ENCODE measurements at places on chromosomes 13 and 19. TPM values are rescaled to one million over a fixed set of nuclear protein-coding genes. Genes with fewer than 3 reads are reported as not detected.

DNA sequence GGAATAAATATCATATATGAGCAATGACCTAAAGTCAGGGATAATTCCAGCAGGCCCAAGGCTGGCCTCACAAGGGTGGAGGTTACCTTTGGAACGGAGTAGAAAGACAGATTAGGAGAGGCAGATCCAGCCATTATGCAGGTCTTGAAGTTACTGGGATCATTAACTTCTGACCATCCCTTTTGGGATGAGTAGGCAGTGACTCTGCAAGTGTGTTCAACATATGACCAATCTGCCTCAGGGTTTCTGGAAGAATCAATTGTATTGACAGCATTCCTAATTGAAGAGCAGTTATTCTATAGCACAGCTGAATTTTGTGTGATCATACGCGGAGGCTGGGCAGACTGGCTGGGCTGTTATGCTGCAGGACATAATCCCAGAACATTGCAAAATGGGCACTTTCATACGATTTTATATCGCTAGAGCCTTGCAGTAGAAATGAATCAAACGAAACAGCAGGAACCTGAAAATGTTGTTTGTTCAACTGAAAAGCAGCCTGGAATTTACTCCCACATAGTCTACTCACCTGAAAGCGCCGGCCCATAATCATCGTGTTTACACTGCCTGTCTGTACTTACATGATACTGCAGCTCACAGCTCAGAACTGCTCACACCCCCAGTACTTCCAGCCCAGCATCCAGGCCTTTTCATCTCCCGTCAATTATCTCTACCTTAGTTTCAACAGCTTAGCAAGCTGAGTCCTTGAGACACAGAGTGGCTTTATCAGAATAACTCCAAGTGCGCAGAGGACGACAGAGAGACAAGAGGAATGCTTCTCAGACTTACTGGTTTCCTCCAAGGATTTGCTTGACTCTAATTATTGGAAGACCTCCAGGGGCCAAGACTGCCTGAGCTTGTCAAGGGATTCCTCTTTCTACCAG, 556.1 kb downstream of the EFNB2 start:
- peak; percentile 37 for DNase-seq

GRCh38 chr13:30600496-30600895, 17.2 kb upstream of the USPL1 start:
- no peak for DNase-seq

GRCh38 chr13:39347926-39348901, 254.8 kb downstream of the LHFPL6 start:
- peak; percentile 2 for DNase-seq

- peak; percentile 61 for DNase-seq
Observed at GRCh38 chr13:20270163-20270865, 38.2 kb upstream of the GJB6 start.

DNA sequence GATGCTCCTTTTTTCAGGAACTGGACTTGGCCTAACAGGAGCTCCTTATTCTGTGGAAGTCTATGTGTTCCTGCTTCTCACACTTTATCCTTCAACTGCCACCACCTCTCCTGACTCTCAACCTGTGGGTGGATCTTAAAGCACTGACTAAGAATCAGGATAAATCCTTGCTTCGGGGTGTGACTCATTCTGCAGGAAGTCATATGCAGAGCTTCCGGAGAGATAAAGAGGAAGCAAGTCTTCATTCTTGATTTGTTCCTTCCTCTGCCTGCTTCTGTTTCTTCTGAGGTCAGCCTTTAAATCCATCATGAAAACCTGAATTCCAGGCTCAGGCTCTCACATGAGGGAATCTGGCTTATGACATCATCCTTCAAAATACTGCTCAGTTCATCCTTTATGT, 137.1 kb upstream of the ATXN8OS start:
- no peak for DNase-seq

DNA sequence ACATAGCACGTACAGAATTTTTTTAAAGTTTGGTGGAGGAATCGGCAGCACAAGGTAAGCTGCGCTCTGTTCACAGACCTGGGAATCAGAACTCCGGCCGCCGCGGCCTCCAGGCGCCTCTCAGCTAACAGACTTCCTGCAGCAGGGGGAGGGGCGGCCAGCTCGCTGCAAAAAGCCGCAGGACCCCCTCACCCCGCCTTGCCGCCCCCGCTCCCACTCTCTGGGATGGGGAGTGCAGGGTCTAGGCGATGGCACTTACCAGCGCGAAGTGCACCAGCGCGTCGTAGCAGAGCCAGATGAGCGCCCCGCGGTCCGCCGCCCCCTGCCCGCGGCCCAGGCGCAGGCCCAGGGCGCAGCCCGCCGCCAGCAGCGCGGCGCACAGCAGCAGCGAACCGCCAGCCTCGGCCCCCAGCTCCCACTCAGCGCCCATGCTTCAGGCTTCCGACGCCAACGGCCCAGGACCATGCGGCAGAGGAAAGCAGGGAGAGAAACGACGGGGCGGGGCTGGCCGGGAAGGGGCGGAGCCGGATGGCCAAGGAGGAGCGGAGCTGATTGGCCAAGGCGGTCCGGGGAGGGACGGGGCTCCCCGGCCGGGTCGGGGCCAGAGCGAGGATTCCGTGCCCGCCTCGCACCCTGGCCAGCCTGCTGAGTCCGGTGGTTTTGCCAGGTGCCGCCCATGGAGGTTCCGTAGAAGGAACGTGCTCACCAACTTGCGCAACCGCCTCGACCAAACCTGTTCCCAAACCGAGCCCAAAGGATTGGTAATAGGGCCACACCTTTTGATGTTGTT, at the start of gene EBPL:
TSS of gene EBPL (minus strand) at position 492 of the 790 bp plus-strand sequence. CDS start at position 430, 62 bp downstream.
- DNase-seq: peak; percentile 95

DNA sequence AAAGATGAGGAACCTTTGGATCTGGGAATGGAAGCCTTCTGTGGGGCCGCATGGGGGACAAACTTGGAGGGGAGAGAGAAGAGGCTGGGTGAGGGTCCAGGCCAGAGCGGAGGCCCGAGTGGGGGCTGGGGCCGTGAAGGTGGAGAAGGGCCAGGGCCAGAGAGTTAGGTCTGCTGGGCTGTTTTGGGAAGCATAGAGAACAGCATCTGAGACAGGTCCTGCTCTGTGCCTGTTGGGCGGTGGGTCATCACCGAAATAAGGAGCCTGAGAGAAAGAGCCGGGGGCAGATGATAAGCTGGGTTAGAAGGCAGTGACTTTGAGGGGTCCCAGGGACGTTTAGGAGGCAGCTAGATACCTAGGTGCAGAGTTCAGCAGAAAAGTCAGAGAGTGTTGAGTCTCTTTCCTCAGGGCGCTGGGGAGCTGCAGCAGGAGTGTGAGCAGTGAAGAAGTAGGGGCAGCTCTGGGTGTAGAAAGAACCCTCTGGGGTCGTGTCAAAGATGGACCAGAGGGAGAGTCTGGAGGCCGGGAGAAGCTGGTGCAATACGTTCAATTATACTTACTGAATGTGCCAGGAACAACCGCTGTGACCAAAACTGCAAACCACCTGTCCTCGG, 2.7 kb downstream of the SPACA6 start:
- no peak for DNase-seq

GRCh38 chr19:49136771-49137171, 17.4 kb downstream of the PPFIA3 start:
- no peak for DNase-seq

GRCh38 chr13:37194428-37194861, 89.0 kb upstream of the CSNK1A1L start:
- no peak for DNase-seq

GRCh38 chr13:35769812-35770211, 293.3 kb upstream of the MAB21L1 start:
- DNase-seq: no peak

The FCAR gene
- not detected for total RNA-seq

The KANK2 gene
- total RNA-seq: 241 TPM

The KLF5 gene
- 37.2 TPM for total RNA-seq

The PCDH9 gene
- total RNA-seq: 17.0 TPM

The CGB2 gene
- total RNA-seq: not detected
